ENCODE measurements at places on chromosomes 12 and 14.

DNA sequence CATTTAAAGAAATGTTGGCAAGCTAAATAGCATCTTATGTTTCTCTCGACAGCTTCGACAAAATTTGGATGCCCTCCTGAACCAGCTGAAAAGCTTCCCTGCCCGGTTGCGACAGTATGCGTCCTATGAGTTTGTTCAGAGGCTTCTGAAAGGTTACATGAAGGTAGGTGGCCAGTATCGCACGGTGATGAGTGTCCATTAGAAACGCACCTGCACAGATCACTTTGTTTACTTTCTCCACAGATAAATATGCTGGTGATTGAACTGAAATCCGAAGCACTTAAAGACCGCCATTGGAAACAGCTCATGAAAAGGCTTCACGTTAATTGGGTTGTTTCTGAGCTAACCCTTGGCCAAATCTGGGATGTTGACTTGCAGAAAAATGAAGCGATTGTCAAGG is 36.5 kb downstream of the DYNC1H1 start:
- DNase-seq, result no peak

DNA sequence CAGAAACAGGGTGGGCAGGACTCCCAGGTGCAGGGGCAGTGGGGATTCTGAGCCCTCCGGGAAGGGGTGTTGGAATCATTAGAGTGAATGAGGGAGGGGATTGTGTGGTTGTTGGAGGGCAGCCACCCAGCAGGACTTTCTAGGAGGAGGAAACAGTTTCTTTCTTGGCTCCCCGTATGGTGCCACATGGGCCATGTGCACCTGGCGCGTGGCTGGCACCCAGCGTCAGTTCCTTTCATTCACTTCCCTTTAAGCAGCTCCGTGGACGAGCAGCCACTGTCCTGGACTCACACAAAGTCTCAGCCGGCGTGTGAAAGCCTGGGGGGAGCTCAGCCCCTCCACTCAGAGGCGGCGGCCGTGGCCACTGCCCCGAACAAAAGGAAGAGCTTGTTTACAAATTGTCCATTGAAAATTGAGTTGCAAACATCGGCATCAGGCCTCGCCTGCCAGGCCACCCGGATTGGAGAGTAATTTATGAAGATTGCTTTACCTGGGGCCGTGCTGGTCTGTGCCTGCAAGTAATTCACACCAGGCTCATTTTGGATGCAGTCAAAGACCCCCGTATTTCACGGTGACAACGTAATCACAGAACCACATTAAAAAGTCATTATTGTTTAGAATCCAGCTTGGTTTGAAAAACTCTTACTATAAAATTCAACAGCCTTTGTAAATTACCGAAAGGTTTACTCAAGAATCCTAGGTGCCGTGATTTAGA is 101.7 kb upstream of the C14orf180 start:
- DNase-seq, result no peak

- no peak for DNase-seq
Observed at GRCh38 chr14:31902002-31902401, 175.1 kb upstream of the ARHGAP5 start.

- no peak for DNase-seq
Observed at GRCh38 chr12:106251631-106252455, 4.0 kb upstream of the CKAP4 start.

DNA sequence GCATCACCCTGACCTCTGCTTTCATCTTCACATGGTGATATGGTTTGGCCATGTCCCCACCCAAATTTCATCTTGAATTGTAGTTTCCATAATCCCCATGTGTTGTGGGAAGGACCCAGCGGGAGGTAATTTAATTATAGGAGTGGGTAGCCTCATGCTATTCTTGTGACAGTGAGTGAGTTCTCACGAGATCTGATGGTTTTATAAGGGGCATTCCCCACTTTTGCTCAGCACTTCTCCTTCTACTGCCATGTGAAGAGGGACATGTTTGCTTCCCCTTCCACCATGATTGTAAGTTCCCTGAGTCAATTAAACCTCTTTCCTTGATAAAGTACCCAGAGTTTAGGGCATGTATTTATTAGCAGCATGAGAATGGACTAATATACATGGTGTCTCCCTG is 38.2 kb downstream of the TMBIM6 start:
- no peak for DNase-seq

DNA sequence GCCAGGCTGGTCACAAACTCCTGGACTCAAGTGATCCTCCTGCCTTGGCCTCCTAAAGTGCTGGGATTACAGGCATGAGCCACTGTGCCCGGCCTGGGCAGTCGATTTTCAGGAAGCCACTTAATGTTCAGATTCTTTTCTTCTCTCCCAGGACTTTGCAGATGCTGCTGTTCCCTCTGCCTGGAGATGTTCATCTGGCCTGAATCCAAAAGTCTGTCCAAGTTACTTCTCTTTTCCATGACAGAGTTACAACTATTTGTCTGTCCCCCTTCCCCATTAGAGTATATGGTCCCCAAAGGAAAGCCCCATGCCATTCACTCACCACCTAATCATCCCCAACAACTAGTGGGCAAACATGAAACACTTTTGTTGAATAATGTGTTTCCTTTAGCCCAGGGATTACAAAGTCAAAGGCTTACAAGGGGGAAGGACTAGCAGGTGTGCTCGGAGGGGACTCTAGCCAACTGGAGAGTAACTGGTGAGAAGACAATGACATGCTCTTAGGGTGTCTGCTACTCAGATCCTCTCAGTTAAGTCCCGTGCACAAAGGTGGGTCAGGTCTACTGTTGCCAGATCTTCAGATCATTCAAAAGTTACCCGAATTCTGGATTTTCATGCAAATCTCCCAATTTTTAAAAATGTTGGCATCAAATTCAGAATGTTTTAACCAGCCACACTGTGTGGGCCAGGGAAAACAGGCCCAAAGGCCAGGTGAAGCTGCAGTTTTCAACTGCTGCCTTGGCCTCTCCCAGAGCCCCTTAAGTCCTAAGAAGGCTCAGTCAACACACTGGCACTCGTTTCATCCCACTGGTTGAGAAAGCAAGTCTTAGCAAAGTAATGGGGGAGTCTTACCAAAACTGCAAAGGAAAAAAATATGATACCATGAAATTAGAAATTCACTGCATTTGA is 29.6 kb downstream of the NUDT4 start:
- DNase-seq, result no peak

DNA sequence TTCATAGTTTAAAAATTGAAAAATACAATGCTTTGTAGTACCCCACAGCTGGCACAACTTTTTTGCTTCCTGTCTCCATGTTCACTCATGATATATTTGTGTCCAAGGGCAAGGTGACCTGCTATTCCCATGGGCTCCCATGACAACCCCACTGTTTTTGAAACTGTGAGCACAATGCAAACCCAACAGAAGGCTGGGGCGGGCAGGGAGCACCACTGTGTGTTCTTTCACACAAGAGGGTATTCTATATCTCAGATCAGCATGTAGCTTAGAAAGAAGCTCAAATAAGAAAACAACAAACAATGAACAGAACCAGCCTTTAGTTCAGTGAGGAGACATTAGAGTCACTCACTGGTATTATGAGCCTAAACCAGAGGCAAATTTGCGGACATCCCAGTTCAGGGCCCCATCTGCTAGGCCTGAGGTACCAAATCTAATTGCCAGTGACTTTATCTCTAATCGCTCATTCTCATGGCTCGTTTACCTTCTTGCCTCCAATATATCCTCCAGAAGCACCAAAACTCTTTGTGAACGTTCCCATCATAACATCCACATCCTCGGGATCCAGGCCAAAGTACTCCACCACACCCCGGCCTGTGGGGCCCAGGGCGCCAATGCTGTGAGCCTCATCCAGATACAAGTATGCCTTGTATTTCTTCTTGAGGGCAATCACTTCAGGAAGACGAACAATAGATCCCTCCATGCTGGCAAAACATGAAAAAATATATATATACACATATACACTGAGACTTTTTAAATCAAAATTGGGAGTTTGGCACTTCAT is 56.4 kb upstream of the ISM2 start:
- DNase-seq, result no peak

DNA sequence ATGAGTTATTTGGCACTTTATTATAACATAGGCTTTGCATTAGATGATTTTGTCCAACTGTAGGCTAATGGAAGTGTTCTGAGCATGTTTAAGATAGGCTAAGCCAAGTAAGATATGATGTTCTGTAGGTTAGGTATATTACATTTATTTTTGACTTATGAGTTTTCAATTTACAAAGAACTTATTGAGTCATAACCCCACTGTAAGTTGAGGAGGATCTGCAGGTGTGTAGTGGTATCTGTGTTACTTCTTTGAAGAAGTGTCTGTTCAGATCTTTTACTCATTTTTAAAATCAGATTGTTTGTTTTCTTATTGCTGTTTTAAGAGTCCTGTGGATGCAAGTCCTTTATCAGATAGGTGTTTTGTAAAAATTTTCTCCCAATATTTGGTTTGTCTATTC is 329.2 kb downstream of the RAD51B start:
- DNase-seq, result no peak

GRCh38 chr12:124774054-124774461 is 89.6 kb downstream of the SCARB1 start:
- no peak for DNase-seq

- no peak for DNase-seq
Observed at GRCh38 chr12:68636268-68636667, 25.6 kb downstream of the RAP1B start.

DNA sequence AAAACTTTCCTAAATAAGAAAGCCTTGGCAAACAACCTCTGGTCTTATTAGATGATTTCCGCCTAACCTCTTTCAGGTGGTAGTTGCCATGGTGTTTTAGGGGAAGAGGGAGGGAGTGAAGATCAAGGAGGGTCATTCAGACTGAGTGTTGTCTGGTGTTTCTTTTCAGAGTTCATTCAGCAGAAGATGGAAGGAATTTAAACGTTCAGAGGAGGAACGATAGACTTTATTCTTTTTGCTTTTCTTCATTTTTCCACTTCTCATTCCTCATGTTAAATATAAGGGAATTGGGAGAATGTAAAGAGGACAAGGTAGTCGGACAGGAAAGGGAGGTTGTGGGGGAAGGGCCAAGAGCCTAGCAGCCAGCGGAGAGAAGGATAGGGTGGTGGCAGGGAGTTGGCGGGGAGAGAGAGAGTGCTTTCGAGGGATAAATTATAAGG is 17.4 kb upstream of the SALL2 start:
- no peak for DNase-seq

DNA sequence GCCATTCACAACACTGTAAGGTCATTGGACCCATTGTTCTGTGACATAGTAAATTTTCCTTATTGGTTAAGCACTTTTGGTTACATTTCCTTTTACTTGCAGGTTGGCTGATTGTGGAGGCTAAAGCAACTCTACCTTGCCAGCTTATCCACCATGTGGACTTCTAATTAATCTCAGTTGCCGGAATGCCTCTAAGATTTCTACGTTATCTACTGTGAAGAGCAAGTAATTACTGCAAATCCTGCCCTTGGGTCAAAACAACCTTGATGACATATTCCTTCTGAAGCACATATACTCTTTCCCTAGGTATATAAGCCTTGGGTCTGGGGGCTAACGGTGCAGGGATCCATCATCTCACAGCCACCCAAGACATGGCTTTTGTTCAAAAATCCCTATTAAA is 19.5 kb upstream of the MORN3 start:
- no peak for DNase-seq

DNA sequence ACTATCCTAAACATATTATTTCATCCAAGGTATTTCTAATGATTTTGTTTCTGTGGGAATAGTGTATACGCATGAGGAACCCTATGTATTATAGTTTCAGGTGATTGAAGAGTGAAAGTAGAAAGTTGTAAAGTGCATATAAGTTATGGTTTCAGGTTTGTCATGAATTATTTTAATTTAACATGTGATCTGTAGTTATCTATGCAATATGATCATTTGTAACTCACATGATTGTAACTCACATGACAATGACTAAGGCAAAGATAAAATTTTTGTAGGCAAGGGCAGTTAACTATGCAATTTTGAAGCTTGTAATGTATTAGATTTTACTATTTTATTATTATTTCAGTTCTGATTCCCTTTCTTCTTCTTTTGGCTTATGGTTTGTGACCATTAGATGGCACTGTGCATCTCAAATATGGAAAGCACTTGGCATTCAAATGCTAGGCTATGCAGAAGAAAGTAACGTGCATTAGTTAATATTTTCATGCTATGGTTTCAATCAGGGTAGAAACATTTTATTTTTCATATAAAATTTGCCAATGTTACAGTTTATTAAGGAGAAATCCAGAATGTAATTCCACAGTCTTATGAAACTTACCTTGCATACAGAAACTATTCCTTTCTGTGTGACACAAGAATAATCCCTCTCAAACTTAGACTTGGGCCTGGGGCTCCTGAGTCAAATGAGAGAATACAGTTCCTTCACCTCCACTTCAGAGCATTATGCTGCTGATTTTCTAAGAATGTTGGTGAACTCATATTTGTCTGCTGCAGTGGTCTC is 15.8 kb upstream of the TMEM30B start:
- DNase-seq, result no peak

DNA sequence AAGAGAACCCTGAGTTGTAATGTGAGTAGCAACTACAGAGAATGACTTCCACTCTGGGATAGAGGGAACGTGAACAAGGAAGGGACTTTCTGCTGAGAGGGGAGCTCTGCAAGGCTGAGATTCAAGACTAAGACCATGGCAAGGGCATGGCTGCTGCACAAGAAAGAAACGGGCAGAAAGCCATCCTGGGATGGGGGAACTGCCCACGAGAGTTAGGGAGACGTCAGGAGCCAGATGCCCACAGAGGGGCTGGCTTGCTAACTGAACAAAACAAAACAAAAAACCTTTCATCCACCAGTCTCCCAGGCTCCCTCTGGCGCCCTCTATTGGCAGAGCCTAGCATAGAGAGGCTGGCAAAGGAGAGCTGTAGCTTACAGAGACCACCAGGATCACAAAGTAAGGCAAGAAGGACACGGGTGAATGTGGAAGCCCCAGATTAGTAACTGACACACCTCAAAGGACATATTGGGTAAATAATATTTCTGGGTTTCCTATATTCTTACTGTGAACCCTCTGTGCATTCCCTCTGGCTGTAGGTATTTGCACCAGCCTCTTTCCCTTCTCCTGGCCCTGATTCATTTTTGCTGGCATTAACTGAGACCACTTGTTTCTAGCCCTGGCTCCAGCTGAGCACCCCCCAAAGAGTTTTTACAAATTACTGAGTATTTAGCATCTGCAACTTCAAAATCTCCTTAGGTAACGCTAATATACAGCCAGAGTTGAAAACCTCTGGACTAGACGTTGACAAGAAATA is 338.3 kb downstream of the EMP1 start:
- DNase-seq, result peak; percentile 83

GRCh38 chr14:68899033-68899603 is 80.0 kb downstream of the ACTN1 start:
- no peak for DNase-seq

DNA sequence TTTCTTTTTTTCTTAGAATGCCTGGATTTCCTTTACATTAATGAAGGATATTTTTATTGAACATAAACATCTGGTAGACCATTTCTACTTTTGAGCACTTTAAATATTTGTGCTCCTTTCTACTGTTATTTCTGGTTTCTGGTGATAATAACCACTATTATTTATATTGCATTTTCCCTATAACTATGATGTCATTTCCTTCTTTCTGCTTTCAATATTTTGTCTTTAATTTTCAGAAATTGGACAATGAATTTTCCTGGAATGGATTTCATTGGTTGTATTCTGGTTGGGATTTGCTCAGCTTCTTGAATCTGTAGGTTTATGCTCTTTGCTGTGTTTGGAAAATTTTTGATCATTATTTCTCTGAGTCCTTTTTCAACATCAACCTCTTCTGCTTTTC is 5.2 kb upstream of the PRH1 start:
- DNase-seq, result no peak

GRCh38 chr14:32254952-32255679 is 52.0 kb upstream of the RNU6-8 start:
- peak; percentile 41 for DNase-seq

GRCh38 chr14:36198378-36198777 is 21.9 kb upstream of the PTCSC3 start:
- no peak for DNase-seq

Measured in omental fat pad (tissue), 4 donors.